ENCODE measurements at places on chromosomes 7 and 10.

DNA sequence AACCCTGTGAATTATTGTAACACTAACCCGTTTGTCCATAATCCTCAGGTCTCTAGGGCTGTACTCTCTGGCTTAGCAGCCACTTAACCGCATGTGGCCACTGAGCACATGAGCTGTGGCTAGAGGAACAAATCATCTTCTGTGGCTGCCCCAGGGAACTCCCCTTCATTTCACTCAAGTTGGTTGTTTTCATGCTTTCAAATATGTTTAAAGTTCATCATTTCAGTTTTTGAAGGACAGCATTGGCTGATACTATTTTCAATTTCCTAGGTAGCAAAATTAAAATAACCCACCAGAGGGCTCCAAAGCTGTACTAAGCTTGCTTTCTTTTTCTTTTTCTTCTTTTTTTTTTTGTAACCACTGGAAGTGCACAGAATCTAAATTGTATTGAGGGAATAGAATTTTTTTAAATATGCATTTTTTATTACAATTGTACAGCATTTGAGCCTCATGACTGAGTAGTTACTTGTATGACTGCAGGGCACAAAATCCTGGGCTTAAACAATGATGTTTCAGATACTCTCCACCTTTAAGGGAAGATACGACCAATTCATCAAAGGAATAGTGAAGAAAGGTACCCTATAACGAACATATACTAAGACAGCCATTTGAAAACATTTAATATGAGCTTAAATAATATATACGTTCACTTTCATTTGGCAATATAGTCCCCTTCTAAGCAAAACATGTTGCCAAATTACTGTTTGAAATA, 38.6 kb downstream of the MRC1 start:
- DNase-seq = peak; percentile 20

DNA sequence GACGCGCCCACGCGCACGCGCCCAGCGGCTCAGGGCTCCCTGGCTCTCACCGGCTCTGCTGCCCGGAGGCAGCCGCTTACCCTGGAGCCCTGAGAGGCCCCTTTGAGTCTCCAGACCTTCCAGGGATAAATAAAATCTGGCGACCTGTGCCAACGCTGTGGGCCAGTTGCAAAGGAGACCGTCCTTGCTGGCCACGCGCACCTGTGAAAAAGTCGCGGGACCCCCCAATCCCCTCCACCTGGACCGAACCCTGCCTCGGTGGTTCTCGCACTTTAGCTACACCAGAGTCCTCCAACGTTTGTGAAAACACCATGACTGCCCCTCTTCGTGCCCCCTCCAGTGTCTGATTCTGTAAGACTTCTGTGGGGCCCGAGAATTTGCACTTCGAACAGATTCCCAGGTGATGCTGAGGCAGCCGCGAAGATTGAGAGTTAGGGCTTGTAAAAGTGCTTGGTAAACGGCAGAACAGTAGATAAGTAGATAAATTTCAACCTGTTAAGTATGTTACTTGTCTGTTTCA, 102.4 kb upstream of the SVIL start:
- no peak for DNase-seq

GRCh38 chr7:115914951-115915350, 115.6 kb downstream of the TFEC start:
- no peak for DNase-seq

DNA sequence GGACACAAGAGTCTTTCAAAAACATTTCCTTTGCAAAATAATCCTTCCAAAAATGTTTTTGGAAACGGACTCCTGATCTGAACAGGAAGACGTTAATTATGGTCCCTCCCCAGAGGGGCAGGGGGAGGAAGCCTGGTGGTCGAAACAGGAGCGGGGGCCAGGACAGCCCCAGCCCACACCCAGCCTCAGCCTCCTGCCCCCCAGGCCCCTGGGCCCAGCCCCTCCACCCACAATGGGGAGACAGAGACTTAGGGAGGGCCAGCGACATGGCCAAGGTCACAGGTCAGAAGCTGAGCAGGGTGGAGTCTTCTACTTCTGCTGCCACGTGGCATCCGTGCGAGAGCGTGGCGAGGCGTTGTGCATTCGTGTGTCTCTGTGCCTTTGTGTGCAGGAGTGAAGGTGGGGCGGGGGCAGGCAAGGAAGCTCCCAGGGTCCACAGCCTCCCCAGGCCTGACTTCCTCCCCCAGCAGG, 14.0 kb upstream of the GRIFIN start:
- DNase-seq = no peak

GRCh38 chr10:46287846-46288477, 1.2 kb downstream of the ANTXRL start:
- DNase-seq = no peak

- DNase-seq = no peak
Measured at GRCh38 chr10:8778713-8779112, 724.2 kb downstream of the GATA3 start.

DNA sequence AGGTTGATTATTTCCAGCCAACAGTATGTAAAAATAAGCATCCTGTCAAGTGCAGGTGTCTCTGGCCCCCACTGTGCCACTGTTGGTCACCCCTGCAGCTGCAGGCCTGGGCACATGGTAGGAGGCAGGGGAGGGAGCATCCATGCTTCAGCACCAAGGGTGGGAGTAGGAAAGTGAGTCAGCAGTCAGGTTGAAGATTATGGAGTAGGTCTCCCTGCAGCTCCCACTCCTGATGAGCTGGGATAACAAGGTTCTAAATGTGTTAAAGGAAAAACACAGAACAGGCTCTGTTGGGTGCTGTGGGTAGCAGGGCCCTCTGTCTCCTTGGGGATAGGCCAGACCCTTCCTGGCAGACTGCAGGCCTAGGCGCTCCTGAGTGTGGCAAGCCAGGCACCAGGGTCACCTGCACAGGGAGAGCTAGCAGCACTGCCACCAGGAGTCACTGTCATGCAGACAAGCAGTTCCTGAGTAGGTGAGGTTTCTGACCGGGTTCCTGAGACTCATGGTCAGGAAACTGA, 59.3 kb downstream of the NUDCD3 start:
- DNase-seq = peak; percentile 21

- peak; percentile 37 for DNase-seq
Measured at GRCh38 chr7:47179812-47180515, 401.9 kb downstream of the TNS3 start.

- DNase-seq = no peak
Measured at GRCh38 chr7:19648791-19649190, 60.0 kb downstream of the POLR1F start.

GRCh38 chr10:57952741-57953140, 315.0 kb downstream of the IPMK start:
- no peak for DNase-seq

DNA sequence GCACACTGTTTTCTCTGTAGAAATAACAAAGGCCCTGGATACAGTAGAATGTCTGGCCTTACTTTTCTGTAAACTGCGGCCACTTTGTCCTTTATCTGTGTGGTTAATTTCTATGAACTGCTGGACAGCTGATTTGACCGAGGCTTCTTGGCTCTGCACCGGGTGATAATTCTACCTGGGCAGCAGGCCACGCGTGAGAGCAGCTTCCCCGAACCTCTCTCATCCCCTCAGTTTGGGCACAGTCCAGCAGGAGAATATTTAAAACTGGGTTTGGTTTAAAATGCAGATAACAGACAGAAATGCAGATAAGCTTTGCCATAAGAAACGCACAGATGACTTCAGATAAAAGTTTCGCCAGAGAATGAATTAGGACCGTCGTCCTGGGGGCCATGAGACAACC, 81.0 kb downstream of the CELF2 start:
- DNase-seq = no peak

DNA sequence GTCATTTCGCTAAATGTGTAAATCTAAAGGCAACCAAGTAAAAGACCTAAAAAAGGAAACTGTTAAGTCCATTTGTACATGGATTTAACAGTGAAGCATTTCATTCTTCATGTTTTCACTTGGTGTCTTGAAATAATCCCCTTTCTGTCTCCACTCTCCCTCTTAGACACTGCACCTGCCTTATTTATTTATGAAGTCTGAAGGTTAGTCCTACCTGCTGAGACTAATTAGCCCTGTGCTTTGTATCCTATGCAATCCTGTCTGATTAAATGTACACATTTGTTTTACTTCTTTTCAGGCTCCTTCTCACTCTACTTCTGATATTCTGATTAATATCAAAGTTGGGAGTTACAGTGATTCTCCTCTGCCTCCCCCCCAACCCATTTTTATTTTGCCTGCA, 1.9 kb upstream of the TCF7L2 start:
- DNase-seq = no peak

GRCh38 chr10:5390607-5391205, 13.9 kb downstream of the TUBAL3 start:
- DNase-seq = no peak

DNA sequence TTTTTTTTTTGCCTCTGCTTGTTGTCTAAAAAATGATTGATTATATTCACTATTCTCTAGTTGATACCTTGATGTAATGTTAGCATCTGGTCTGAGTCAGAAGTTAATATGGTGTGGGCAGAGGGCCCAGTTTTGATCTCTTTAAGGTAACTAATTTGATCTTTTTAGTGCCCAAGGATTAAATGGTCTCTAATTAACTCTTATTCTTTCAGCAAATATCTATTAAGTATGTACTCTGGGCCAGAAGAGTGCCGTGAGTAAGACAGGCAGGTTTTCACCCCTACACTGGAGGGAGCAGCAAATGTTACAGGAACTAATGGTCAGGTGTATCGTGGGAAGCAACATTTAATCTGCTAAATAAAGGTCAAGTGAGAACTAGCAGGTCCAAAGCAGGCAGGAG, 144.6 kb upstream of the COL1A2 start:
- DNase-seq = no peak

DNA sequence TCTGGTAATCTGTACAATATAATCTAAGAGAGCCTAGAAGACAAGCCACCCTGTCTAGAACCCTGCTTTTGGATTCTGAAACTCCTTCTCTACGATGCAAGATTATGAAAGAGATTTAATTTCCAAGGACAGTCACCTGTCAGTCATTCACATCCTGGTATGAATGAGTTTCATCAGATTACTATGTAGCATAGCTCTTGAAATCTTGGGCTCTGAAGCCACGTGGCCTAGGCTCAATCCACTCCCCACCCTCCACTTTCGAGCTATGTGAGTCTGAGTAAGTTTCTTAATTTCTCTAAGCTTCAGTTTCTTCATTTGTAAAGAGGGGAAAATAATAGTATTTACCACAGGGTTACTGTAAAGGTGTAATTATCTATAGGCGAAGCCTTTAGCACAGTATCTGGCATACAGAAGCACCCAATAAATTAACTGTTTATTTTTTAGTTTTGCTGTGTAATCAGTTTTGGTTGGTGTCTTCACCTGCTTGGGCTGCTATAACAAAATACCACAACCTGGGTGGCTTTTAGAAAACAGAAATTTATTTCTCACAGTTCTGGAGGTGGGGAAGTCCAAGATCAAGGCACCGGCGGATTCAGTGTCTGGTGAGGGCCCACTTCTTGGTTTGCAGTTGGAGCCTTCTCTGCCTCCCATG, 71.3 kb downstream of the MYOF start:
- no peak for DNase-seq
